ENCODE measurements at places on chromosomes 7 and 10.

DNA sequence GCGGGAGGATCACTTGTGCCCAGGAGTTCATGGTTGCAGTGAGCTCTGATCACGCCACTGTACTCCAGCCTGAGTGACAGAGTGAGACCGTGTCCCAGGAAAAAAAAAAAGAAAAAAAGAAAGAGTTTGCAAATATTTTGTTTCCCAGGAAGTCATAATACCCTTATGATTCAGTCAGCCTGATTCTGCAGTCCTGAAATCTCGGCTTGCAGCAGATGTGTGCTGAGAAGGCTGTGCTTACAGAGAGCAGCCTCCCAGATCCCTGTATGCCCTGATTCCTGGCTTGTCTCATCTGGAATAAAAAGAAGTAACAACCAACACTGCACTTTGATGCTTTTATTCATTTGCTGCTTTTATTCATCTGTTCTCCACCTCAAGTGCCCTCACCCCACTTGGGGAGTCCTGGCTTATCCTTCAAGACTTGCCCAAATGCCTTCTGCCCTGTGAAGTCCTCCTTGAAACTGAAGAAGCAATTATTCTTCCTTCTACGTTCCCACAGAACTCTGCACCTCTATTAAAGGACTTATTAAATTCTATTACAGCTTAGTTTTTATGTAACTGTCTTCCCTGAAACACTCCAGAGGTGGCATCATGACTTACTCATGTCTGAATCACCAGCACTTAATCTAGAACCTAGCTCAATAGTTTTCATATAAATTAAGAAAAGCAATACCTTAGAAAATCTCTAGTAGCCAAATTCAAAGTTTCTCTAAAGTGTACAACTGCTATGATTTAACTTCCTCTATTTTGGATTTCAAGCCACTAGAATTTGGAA, 27.7 kb upstream of the BPGM start:
- H3K36me3 ChIP-seq, result no peaks in the 10 kb centered on the region
- H3K4me1 ChIP-seq, result peaks cover 3% of the 10 kb centered on the region
- H3K27me3 ChIP-seq, result peaks cover 11% of the 10 kb centered on the region
- DNase-seq, result no peak
- no peak overlapping the region for H3K4me3 ChIP-seq

GRCh38 chr10:43970018-43970698, 321.5 kb upstream of the ZNF32 start:
- H3K27ac ChIP-seq, result no peak overlapping the region
- no peaks in the 10 kb centered on the region for H3K36me3 ChIP-seq
- H3K4me3 ChIP-seq, result no peak overlapping the region
- H3K4me1 ChIP-seq, result no peaks in the 10 kb centered on the region
- no peak for DNase-seq
- peaks cover 19% of the 10 kb centered on the region for H3K27me3 ChIP-seq

DNA sequence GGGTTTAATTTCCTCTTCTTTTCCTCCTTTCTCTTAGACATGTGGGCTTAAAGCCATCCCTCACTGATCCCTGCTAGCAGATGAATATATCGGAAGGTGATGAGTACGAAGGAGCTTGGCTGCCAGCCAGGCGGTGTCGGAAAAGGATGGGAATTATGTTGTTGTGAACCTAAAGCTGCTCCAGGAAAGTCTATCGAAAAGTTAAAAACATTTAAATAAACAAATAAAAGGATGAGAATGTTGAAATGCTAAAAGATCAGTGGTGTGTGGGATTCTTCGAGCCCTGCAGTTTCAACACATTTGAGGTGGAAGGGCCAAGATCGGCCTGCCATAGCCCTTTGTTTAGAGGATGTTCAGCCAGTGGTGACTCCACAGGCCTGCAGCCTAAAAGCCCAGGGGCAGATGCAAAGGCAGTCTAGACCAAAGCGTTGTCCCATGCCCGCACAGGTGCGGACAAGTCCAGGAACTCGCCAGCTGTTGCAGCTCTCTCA, 107.9 kb downstream of the JCAD start:
- H3K36me3 ChIP-seq, result no peaks in the 10 kb centered on the region
- H3K27ac ChIP-seq, result no peak overlapping the region
- peaks cover 6% of the 10 kb centered on the region for H3K4me1 ChIP-seq
- no peak for DNase-seq
- no peaks in the 10 kb centered on the region for H3K27me3 ChIP-seq
- no peak overlapping the region for H3K4me3 ChIP-seq

DNA sequence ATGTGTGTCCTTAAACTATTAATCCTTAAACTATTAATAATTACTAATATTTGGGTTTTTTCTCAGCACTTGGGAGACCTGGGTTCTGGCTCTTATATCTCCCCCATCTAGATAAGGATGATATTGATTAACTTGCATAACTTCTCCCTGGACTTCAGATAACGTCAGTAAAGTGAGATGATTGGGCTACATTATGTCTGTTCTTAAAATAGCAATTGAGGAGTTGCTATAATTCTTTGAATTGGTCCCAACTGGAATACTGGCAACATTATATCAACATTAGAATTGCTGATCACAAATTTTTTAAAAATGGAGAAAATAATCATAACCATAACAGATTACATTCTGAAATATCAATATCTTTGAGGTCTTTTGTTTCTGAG, 1.9 kb downstream of the APBB1IP start:
- no peak for DNase-seq
- no peaks in the 10 kb centered on the region for H3K4me1 ChIP-seq
- H3K36me3 ChIP-seq, result no peaks in the 10 kb centered on the region
- H3K27me3 ChIP-seq, result no peaks in the 10 kb centered on the region
- no peak overlapping the region for H3K27ac ChIP-seq
- H3K4me3 ChIP-seq, result no peak overlapping the region

- no peak for DNase-seq
- H3K4me1 ChIP-seq, result peaks cover 15% of the 10 kb centered on the region
- H3K36me3 ChIP-seq, result no peaks in the 10 kb centered on the region
- no peaks in the 10 kb centered on the region for H3K27me3 ChIP-seq
- peak overlapping the region; percentile 23 for H3K27ac ChIP-seq
Measured at GRCh38 chr10:43228783-43229207, 38.1 kb downstream of the RASGEF1A start.

DNA sequence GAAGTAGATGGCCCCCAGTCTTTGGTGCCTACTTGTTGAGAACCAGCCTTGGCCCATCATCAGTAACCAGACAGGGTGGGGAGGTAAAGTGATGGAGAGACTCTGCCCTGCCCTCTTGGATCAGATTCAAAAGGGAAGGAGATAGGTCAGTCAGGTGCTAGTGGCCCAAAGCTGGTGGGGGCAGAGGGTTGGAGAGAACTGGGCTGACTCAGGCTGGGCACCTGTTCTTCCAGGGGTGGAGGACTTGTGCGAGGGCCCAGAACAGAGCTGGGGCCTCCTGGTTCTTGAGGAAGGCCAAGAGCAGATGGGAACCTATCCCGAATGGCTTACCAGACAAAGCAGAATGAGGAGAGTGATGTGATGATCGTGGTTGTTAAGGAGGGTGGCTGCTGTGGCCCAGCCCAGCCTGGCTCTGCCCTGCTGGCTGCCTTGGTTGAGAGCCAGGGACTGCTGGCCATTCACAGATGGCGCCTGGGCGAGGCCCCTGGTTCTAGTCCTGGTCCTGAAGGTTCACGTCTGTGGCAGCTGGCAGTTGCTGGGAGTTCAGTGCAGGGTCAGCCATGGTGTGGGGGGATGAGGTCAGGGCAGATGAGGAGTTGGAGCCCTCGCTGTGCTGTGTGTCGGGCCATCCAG, 36.6 kb downstream of the PALD1 start:
- no peak overlapping the region for H3K4me3 ChIP-seq
- no peaks in the 10 kb centered on the region for H3K36me3 ChIP-seq
- H3K4me1 ChIP-seq, result peaks cover 20% of the 10 kb centered on the region
- no peaks in the 10 kb centered on the region for H3K27me3 ChIP-seq
- H3K27ac ChIP-seq, result no peak overlapping the region
- no peak for DNase-seq

GRCh38 chr7:110003827-110004226, 1087.1 kb upstream of the LRRN3 start:
- H3K36me3 ChIP-seq, result no peaks in the 10 kb centered on the region
- H3K27me3 ChIP-seq, result no peaks in the 10 kb centered on the region
- DNase-seq, result no peak
- no peak overlapping the region for H3K4me3 ChIP-seq
- no peaks in the 10 kb centered on the region for H3K4me1 ChIP-seq

DNA sequence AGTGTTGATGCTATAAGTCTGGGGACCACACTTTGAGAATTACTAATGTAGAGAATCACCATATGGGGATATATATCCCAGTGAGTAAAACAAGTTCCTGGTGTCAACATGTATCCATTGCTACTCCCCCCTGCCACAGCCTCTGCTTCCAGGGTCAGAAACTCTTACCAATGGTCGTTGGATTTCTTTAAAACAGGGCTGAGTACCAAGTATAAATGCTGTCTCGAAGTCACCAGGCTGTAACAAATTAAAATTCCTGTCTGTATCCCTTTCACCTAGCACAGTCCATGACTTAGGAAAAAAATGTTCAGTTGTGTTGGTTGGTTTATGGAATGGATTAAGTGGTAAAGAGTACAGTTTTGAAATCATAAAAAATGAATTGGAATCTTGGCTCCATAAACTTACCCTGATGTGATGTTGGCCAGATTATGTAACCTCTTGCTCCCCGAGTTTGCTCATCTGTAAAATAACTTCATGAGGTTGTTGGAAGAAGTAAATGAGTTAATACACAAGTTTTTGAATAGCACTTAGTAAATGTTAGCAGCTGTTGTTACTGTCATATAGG, 364.0 kb upstream of the LRGUK start:
- H3K27ac ChIP-seq, result no peak overlapping the region
- no peak overlapping the region for H3K4me3 ChIP-seq
- no peaks in the 10 kb centered on the region for H3K36me3 ChIP-seq
- H3K27me3 ChIP-seq, result no peaks in the 10 kb centered on the region

DNA sequence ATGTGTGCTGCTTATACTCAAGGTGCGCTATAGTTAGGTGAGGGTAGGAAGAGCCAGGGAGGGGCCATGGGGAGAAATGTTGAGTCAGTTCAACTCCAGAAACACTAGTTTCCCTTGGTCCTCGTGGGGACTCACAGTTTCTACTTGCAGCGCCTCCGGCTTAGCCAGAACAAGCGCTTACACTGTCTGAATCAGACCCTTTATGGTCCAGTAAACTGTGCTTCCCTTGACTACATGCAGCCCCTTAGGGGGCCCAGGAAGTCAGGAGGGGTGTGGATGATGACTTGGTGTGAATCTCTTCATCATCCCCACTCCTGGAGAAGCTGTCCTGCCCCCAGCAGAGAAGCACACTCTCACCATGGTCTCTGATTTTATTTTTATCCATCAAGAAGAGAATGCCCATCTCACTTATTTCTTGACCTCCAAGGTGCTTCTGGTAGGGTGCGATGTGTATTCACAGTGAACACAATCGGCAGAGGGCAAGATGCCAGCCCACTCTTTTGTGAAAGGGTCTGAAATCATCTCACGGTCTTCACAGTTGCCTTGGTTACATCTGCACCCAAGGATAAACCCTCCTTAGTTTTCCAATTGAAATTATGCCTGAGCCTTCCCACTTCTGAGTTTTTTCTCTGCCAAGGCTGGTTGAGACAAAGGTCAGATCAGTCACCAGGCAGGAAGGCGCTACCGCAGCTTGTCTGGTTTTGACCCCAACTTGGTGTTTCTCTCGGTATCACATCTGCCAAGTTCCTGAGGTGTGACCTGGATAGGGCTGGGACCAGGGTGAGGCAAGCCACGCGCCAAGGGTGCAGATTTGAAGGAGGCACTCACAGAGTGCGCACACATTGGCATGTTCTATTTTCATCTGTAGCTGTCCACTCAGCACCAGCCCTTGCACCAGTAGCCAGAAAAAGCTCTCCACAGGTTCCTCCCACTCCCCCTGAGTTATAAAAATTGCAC, 62.7 kb upstream of the LRRC4 start:
- no peaks in the 10 kb centered on the region for H3K27me3 ChIP-seq
- no peak for DNase-seq
- no peak overlapping the region for H3K4me3 ChIP-seq
- H3K36me3 ChIP-seq, result 0 out of 2 replicates have a peak, but pooled peaks cover 12% of the 10 kb centered on the region
- H3K27ac ChIP-seq, result no peak overlapping the region

DNA sequence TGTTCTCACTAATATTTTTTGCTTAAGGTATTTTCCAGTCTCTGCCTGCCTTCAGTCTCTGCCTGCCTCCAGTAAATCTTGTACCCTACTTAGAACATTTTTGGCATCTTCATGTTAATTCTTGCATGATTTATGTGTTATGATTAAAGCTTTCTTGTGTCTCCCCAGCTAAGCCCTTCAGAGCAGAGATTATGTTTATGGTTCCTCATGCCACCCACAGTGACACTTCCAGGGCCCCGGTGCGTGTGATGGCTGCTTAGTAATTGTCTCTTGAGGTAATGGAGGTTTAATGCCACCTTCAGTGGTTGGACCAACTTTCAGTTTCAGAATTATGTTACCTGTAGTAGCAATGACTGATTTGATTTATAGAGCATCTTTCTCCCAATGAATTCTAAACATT, 70.6 kb upstream of the MET start:
- no peak overlapping the region for H3K27ac ChIP-seq
- no peaks in the 10 kb centered on the region for H3K4me1 ChIP-seq
- H3K27me3 ChIP-seq, result no peaks in the 10 kb centered on the region
- no peak overlapping the region for H3K4me3 ChIP-seq

GRCh38 chr7:122307228-122307621, 2.7 kb upstream of the FEZF1 start:
- H3K4me1 ChIP-seq, result no peaks in the 10 kb centered on the region
- H3K4me3 ChIP-seq, result no peak overlapping the region
- no peak for DNase-seq
- no peaks in the 10 kb centered on the region for H3K36me3 ChIP-seq
- no peak overlapping the region for H3K27ac ChIP-seq
- no peaks in the 10 kb centered on the region for H3K27me3 ChIP-seq

DNA sequence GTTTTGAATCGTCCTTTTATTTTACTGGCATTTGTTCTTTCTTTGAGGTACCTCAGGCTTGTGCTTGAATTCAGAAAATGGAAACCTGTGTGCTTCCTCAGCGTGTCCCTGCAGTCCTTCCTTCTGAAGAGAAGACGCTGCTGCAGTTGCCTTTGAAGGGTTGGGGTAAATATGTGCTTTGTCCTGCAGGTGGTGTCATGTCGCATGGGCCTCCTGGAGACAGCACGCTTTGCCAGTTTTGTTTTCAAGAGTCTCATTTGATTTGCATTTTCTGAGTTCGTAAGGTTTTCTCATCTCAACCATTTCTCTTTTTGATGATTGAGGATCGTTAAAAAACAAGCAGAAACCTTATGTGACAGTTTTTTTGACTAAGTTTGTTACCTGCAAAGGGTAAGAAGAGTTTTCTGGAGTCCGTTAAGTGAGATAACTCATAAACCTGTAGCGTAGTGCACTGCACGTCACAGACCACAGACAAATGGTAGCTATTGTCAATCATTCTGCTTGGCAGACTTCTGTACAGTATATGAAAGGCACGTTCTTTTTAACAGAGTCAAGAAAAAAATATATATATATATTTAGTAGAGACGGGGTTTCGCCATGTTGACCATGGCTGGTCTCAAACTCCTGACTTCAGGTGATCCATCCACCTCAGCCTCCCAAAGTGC, 57.0 kb downstream of the CDC123 start:
- no peaks in the 10 kb centered on the region for H3K4me1 ChIP-seq
- H3K4me3 ChIP-seq, result no peak overlapping the region
- no peaks in the 10 kb centered on the region for H3K27me3 ChIP-seq
- H3K36me3 ChIP-seq, result no peaks in the 10 kb centered on the region
- DNase-seq, result no peak
- no peak overlapping the region for H3K27ac ChIP-seq

- H3K4me1 ChIP-seq, result peaks cover 34% of the 10 kb centered on the region
- H3K36me3 ChIP-seq, result no peaks in the 10 kb centered on the region
- peak overlapping the region; percentile 75 for H3K27ac ChIP-seq
- no peaks in the 10 kb centered on the region for H3K27me3 ChIP-seq
- peak overlapping the region; percentile 14 for H3K4me3 ChIP-seq
Measured at GRCh38 chr10:62816076-62816330, 163 bp downstream of the EGR2 start.

- no peak for DNase-seq
- H3K36me3 ChIP-seq, result peaks cover 13% of the 10 kb centered on the region
- no peaks in the 10 kb centered on the region for H3K27me3 ChIP-seq
- peak overlapping the region; percentile 33 for H3K4me3 ChIP-seq
- peaks cover 85% of the 10 kb centered on the region for H3K4me1 ChIP-seq
Measured at GRCh38 chr10:93383562-93383981, 98.6 kb downstream of the MYOF start.

Measured in HCT116 (cell line).